ENCODE measurements at places on chromosomes 1 and 21. TPM values are rescaled to one million over a fixed set of nuclear protein-coding genes. Genes with fewer than 3 reads are reported as not detected.

GRCh38 chr1:208223136-208223535 is 21.0 kb downstream of the PLXNA2 start:
- no peak for DNase-seq

GRCh38 chr1:75430526-75430925 is 180.4 kb downstream of the SLC44A5 start:
- no peak for DNase-seq

- DNase-seq, result no peak
These were observed 1222.1 kb upstream of the NCAM2 start for GRCh38 chr21:19776076-19776475.

GRCh38 chr1:234981758-234982157 is 146.9 kb downstream of the TOMM20 start:
- no peak for DNase-seq

Gene ZNF691
- 5.3 TPM for total RNA-seq

Gene SLC1A7
- not detected for total RNA-seq

Gene NMNAT2
- not detected for total RNA-seq

Gene DCDC2B
- total RNA-seq, result not detected

Gene CNN3
- 10.0 TPM for total RNA-seq

Gene MPL
- total RNA-seq, result not detected

Gene RAD54L
- total RNA-seq, result 88.0 TPM
